Stimulated activated CD8-positive, alpha-beta memory T cell treated with anti-CD3 and anti-CD28 coated beads, Interleukin-4, amount 100 ng/mL, for 4 hours (primary cell): ENCODE measurements at places on chromosomes 13 and 19.
A peak's percentile ranks its signal among the peaks of the same experiment; 100 is the strongest.

- DNase-seq = no peak
Observed at GRCh38 chr13:70170689-70171088, 62.4 kb upstream of the KLHL1 start.

- DNase-seq = no peak
Observed at GRCh38 chr13:26829716-26830115, 69.1 kb upstream of the GPR12 start.

GRCh38 chr13:114099918-114100445 lies 32.4 kb downstream of the RASA3 start:
- no peak for DNase-seq

DNA sequence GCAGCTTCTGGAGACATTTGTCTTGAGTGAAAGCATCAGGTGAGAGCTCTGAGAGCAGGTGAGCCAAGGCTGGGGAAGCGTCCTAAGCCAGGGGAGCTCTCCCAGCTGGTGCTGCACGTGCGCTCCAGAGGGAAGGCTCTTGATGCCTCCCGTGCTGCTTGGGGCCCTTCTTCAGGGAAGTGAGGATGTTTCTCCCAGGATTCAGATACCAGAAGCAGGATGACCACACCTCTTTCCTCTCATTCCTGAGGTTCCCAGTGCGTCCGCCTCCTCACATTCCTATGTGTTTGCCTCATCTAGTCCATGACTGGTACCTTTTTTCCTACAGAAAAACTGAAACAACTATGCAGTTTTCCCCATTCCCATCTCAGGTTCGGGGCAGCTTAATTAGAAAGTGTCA lies 231.0 kb upstream of the IRS2 start:
- no peak for DNase-seq

- DNase-seq = peak; percentile 57
Observed at GRCh38 chr13:31199849-31200636, at the start of gene B3GLCT. TSS of gene B3GLCT (plus strand) at chr13:31199975. CDS start at chr13:31200085, 110 bp downstream.

- DNase-seq = no peak
Observed at GRCh38 chr19:5036698-5037563, 68.0 kb downstream of the KDM4B start.

- no peak for DNase-seq
Observed at GRCh38 chr19:3145909-3146676, 10.3 kb downstream of the GNA15 start.

DNA sequence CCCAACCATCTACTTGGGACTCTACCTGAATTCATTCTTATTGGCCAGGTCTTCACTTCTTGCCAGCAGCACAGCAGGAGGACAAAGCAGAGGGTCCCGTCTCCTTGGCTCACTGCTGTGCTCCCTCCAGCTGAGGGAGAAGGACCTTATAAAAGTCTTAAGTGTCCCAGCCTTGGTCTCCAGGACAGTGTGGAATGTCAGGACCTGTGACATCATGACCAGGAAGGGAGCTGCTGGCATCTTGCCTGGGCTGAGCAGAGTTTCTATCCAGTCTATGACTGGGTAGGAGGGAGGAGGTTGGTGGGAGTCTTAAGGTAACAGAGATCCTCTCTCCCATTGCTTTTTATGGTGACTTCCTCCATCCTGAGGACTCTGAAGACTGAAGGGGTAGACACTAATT lies 56.6 kb upstream of the ANKRD10 start:
- DNase-seq = no peak

- DNase-seq = no peak
Observed at GRCh38 chr19:12868540-12869112, 12.6 kb downstream of the DNASE2 start.

DNA sequence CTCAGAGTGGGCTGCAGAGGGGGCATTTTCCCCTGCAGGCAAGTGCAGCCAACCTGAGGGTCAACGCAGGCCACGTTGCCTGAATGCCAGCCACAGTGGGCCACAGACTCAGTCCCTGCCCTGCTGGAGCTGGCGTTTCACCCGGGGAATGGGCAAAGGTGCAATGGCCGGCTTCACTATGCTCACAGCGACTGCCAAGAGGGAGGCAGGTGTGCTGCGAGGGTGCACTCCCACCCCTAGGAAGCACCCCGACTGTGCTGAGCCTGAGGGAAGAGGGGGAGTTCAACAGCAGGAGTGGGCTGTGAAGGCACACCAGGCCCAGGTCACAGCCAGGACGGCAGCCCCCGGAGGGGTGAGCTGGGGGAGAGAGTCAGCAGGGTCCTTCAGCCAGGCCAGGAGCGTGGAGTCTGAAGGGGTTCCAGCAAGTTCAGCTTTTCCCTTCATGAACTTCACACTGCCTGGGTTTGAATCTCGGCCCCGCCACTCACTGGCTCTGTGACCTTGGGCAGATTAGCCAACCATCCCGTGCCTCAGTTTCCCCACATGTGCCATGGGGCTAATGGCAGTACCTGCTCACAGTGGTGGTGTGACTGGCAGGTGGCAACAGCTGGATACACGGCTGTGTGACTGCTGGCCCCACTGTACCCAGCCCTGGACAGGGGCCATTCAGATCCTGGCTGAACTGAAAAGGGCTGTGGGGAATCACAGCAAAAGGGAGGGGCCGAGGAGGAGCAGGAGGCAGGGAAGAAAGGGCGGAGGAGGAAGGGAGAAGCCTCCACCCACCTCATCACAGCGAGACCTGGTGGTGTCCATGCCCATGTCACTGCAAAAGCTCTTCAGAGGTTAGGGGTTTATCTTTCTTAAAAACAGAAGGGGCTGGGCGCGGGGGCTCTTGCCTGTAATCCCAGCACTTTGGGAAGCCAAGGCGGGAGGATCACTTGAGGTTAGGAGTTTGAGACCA lies 7.6 kb downstream of the TRAPPC6A start:
- DNase-seq = no peak

DNA sequence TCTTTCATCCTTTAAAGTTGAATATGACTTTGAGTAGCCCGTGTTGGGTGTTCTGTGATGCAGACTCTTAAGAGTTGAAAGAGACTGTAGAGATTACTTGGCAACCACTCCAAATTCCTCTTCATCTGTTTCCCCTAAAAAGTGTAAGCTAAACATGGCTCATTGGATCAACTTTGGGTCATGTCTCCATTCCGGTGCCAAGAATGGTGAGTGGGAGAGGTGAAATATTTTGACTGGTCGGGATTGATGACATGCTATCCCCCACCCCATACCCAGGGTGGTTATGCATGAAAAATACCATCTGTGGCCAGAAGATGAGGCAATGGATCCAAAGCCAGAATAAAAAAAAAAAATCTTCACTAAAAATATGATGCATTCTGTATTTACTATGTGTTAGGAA lies 281.3 kb upstream of the SOX21 start:
- no peak for DNase-seq

DNA sequence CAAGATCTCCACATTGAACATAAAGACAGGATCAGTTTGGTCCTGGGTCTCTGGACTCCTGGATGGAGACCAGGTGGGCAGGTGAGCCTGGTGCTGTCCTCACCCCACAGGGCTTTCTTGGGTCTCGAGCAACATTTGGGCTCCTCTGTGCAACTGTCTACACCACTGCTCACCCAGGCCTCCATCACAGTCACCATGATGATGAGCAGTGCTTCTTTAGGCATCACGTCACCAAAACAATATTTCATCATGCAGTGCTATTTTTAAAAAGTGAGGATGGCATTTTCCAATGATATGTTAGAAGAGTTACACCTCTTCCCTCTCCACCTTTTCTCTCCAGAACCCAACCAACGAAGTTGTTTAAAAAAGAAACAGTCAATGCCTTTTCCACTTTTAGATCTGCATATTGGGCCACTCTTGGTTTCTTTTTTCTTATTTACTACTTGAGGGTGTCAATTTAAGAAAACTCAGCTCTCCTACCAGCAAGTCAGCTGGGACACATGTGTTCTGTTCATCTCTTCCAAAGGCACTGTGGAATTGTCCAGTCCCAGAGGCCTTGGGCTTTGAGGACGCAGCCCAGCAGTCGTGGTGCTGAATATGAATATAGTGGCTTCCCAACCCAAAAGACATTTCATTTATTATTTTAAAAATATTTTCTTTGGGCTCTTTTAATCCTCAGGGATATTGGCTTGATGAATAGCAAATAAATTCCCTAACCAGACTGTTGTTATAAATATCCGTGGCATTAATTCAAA lies 405.7 kb downstream of the KCNRG start:
- no peak for DNase-seq

- DNase-seq = no peak
Observed at GRCh38 chr19:55336101-55336500, 3.6 kb upstream of the KMT5C start.

DNA sequence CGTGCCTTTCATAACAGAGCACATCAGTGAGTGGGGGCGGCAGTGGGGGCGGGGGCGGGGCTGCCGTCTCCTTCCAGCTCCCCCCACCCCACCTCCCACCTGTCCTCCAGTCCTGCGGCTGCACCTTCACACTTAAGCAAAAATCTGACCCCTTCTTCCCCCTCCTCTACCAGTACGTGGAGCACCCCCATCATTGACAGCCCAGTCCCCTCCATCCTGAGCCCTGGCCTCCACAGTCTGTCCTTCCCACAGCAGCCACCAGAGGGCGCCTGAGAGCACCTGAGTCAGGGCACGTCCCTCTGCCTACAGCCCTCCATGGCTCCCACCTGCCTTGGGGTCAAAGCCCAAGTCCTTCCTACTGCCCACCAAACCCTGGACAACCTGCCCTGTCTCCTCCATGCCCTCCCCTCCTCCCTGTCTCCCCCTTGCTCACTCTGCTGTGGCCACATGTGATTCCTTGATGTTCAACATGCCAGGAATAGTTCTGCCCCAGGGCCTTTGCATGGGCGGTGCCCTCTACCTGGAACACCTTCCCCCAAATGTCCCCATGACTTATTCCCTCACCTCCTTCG lies 4.0 kb downstream of the EBI3 start:
- DNase-seq = peak; percentile 21

DNA sequence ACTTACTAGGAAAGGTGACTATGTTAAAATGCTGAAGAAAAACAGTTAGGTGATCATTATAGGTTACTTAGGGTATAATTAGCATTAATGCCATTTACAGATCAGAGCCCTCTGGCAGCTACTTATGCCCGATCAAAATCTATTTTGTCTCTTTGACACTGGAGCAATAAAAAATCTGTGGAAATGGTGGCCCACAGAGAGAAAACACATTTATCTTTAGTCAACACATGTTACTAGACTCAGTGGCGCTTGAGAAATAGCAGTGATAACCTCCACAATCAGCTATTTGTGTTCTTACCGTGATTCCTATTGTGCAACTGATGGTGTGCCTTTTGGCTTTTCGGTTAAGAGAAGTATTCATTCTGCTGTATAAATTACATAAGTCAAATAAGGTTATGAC lies 1519.6 kb downstream of the PCDH9 start:
- DNase-seq = no peak

DNA sequence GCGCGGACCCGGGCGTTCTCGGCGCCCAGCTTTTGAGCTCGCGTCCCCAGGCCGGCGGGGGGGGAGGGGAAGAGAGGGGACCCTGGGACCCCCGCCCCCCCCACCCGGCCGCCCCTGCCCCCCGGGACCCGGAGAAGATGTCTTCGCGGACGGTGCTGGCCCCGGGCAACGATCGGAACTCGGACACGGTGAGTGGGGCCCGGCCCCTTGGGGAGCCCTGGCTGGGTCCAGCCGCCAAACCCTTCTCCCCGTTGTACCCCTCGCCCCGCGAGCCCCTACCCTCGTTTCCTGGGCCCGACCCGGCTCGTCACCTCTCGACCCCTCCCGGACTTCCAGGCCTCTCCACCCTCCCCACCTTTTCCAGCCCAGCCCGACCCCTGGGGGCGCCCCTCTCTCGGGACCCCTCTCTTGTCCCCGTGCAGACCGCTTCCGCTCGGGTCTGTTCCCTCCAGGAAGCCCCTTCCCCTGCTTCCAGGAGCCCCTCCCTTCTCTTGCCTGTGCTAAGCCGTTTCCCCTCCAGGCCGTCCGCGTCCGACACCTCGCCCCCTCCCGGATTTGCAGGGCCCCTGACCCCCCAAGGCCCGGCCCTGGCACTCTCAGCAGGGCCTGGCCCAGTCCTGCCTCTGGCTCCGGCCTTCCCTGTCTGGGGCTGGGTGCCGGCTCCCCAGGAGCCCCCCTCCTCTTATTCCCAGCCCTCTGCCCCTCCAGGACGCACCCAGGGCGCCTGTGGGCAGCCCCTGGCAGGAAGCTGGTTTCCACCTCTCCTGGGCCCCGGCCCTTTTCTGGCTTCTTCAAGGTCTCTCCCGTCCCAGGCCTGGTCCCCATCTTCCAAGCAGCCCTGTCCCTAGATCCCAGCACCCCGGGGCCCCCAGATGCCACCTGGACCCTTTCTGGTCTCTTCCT lies 632 bp downstream of the MARK4 start:
- DNase-seq = no peak

- no peak for DNase-seq
Observed at GRCh38 chr13:111493468-111493867, 173.0 kb downstream of the TEX29 start.

DNA sequence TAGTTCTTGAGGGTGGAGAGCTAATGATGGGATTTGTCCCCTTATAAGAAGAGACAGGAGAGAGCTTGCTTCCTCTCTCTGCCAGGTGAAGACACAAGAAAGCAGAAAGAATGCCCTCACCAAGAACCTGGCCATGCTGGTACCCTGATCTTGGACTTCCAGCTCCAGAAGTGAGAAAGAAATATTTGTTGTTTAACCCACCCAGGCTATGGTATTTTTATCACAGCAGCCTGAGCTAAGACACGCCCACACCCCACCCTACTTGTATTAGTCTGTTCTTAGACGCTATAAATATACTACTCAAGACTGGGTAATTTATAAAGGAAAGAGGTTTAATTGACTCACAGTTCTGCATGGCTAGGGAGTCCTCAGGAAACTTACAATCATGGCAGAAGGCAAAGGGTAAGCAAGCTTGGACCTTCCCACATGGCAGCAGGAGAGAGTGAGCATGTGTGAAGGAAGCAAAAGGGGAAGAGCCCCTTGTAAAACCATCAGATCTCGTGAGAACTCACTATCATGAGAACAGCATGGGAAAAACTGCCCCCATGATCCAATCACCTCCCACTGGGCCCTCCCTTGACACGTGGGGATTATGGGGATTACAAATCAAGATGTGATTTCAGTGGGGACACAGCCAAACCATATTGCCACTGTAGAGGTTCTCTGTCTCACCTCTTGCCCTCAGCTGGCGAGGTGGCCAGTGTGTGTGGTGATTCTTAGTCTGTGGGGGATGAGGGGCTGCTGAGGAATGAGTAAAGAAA lies 57.4 kb upstream of the RCBTB2 start:
- no peak for DNase-seq

GRCh38 chr19:30686826-30687566 lies 314.8 kb downstream of the ZNF536 start:
- no peak for DNase-seq

DNA sequence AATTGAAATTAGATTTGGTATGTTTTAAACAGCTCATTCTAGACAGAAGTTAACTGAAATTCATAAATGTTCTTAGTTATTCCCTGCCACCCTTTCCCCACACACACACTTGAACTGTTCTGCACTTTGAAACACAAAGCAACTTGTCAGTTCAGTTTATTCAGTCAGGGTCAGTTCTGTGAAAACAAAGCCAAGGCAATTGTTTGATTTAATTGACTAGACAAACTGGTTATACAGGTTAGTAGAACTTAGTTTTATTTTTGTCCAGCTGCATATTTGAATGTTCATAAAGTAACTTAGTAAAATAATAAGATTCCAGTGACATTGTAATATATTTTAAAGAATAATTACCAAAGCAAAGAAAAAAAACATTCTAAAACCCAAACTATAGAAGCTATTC lies 98.3 kb upstream of the KLF5 start:
- no peak for DNase-seq

- peak; percentile 55 for DNase-seq
Observed at GRCh38 chr19:10419200-10419645, 1.1 kb upstream of the PDE4A start.

GRCh38 chr13:19586904-19587634 lies 25.7 kb upstream of the TPTE2 start:
- DNase-seq = peak; percentile 42
